Mammary epithelial cell (primary cell): ENCODE measurements at places on chromosomes 12 and 14.

DNA sequence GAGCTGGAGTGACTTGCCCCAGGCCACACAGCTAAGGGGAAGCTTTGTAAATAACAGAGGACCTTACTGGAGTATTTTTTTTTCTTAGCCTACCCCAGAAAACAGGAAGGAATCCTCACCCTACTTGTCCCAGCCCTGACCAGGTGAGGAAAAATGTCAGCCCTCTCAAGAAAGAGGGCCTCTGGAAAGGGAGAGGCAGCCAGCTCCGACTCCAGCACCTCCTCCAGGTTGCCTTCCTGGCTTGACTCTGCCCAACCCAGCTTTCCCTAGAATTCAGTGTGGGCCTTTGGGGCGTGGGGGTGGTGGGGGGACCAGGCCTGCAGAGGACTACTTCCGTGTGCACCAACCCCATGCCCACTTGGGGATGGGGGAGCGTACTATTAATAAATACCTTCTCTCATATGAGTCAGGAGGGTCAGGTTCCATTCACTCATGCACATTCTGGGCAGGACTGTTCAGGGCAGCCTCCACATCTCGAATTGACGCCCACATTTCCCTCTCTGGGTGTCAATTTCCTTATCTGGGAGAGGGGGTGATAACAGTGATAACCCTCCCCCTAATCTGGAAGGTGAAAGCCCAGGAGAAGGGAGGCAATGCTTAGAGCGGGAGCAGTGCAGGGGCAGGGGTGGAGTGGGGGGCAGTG, 5.2 kb downstream of the RHOF start:
- DNase-seq, result no peak

DNA sequence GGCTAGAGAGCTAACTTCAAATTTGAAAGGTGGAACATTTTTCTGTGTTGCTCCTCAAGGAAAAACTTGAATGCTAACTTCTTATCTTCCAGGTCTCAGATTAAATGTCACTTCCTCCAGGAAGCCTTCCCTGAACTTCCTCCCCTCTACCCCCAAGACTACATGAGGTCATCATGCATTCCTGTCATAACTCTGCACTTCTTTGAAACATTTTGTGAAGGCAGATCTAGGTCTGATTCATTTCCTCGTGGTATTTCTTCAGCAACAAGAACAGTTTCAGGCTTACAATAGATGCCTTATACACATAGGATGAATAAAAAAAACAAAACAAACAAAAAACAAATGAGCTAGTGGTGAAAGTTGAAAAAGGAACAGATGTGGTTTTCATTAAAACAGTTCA, 97.1 kb upstream of the SRRM4 start:
- DNase-seq, result no peak

DNA sequence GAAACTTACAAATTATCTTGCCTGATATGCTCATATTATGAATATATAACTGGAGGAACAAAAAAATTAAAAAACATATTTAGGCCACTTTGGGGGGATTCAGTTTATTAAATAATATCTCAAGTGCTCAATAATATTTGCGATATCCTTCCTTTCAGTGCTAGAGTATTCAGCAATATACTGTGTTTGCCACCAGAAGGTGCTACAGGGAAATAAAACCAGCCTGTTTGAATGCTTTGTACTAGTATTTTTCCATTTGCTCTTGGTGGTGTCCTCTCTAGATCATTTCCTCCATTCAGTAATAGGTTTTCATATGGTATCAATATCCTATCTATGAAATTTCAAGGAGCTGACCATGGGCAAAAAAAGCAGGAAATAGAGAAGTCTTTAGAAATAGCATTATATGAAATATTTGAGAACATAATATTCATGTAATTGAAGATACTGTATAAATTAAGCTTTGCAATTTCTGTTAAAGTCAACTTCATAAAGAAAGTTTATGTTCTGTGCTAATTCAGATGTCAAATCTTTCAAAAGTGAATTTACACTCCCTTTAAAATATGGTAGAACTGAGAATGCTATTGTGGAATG, 106.2 kb upstream of the NAV3 start:
- peak; percentile 25 for DNase-seq

GRCh38 chr12:118368821-118369220, 3.9 kb downstream of the TAOK3 start:
- DNase-seq, result no peak

DNA sequence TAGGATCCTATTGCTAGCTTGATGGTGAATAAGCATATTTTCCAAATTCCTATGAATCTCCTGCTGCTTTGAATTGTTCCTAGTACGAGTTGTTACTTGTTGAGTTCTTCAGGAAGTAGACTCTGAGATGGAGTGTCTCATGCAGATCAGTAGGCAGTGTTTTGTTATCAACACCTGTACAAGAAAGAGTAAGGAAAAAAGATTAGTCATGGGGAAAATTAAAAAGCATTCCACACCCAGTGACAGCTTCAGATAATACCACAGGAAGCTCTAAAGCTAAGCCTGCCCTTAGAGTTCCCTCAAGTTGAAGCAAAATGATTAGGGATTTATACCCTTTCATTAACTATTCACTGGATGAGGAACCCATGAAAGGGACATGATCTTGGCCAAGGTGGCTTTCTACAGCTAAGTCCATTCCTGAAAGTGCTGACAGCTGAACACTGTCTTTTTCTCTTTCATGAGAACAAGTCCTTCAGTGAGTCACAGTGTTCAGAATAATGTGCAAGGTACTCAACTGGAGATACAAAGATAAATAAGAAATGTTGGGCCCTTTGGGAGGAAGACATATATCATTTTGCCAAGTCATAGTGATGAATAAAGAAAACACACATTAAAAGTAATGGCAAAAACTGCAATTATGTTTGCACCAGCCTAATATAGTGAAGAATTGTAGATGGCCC, 49.1 kb downstream of the CCER1 start:
- DNase-seq, result peak; percentile 77

DNA sequence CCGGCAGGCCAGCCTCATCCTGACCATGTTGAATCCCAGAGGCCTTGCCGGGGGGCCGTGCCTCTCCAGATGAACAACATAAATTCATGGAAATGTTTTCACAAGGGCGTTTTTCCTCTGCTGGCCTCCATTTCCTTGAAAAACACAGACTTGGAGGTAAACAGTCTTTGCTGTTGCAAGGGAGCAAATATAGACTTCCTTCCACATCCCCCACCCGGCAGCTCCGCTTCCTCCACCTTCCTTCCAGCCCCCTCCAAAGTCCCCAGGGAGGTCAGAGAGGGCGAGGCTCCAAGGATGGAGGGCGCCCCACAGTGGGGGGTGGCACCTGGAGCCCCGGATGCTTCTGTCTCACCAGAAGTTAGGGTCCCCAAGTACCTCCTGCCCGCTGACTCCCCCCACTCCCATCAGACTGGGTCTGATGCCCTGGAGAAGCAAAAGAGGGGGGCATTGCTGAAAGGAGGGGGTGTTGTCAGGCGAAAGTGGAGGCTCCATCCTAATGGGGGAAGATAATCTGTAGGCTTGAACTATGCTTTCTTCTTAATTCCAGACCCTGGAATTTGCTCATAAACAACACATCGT, 31.1 kb downstream of the CALM1 start:
- no peak for DNase-seq

- DNase-seq, result no peak
Measured at GRCh38 chr14:61644834-61645233, 50.5 kb upstream of the HIF1A start.

DNA sequence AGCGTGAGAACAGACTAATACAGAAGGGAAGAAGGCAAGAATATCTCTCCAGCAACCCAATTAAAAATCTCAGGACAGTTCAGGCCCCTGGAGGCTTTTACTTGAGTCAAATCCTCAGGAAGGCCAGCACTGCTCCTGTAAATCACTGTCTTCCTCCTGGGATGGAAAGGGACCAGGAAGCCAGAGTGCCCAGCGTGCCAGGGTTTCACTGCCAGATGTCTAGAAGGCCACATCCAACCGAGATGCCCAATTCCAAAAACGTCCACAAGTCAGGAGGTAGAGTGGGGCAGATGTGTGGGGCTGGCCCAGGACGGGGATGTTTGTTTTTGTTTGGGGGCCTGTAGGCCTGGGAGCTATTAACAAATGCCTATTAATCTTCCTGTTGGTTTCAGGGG, 332.0 kb downstream of the MED13L start:
- DNase-seq, result no peak

DNA sequence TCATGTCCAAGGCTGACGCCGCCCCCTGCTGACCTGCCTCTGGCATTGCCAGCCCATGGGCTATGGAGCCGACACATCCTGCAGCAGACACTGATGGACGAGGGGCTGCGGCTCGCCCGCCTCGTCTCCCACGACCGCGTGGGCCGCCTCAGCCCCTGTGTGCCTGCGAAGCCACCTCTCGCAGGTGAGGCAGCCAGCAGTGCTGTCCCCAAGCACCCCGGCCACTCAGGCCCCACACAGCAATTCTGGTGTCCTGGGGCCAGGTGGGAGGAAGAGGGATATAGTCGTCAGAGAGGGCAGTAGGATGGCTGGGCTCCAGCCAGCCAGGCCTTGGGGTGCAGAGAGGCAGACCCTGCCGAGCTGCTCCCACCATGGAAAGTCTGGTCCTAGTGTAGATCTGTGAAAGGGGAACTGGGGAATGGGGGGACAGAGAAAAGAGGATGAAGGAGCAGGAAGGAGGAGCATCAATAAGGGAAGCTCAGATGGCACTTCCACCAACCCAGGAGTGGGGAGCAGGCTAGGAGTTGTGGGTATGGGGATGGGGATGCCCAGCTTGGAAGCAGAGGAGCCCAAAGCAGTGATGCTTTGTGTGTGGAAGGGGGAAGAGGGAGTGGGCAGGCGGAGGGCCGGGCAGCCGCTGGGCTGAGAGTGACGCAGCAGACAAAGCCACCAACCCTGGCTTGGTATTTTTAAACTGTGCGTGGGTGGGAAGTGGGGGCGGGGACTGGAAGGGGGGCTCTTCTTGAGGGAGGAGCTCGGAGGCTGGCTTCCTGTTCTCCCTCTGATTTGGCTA, 4.7 kb downstream of the NAB2 start:
- peak; percentile 77 for DNase-seq

GRCh38 chr12:112881602-112882001, 25.2 kb upstream of the OAS1 start:
- no peak for DNase-seq
